Progenitor cell of endocrine pancreas (in vitro differentiated cells): ENCODE measurements at places on chromosomes 12 and 14.

DNA sequence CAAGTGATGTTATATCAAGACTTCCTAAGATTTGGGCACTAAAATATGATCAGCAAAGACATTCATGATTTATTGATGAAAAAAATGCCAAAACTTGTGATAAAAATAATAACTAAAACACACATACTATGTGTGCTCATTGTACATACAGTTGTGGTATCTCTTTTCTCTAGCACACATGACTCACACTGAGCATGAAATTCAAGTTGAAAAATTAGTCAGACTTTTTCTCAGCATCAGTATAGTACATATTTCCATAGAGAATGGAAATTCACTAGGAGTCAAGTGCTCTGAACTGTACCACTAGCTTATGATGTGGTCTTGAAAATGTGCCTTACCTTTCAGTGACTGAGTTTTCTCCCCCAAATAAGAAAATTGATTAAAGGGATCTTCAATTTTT, 471.8 kb upstream of the FLRT2 start:
- DNase-seq = no peak

- no peak for DNase-seq
Measured at GRCh38 chr12:75374971-75375370, 15.9 kb upstream of the GLIPR1L2 start.

GRCh38 chr12:2277492-2278155, 224.8 kb downstream of the CACNA1C start:
- no peak for DNase-seq

- no peak for DNase-seq
Measured at GRCh38 chr12:75478116-75478794, 2.3 kb upstream of the GLIPR1 start.

GRCh38 chr12:52781399-52782082, 4.4 kb upstream of the KRT76 start:
- DNase-seq = no peak

DNA sequence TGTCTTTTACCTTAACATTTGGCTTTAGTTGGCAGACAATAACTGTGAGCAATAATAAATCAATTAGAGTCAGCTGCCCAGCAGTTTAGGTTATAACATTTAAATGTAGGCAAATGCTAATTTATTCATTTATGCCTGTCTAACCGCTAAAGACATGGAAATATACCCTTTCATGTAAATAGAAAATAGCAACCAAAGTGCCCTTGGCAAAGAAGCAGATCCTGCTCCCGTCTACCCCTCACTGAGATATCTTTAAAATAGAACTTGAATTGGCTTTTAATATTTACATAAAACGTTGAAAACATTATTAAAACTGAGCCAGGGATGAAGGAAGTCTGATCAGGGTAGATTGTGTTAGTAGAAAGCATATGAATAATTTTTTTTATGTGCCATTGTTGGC, 67.3 kb downstream of the ATP23 start:
- DNase-seq = no peak

GRCh38 chr12:74539765-74540526, 2.3 kb downstream of the ATXN7L3B start:
- DNase-seq = no peak

- no peak for DNase-seq
Measured at GRCh38 chr14:95675486-95675885, 10.7 kb upstream of the TCL1B start.

- no peak for DNase-seq
Measured at GRCh38 chr12:115267891-115268290, 583.9 kb upstream of the TBX3 start.

- no peak for DNase-seq
Measured at GRCh38 chr12:66910366-66910974, 231.6 kb upstream of the GRIP1 start.

- no peak for DNase-seq
Measured at GRCh38 chr12:71186571-71187288, 28.9 kb upstream of the TSPAN8 start.

DNA sequence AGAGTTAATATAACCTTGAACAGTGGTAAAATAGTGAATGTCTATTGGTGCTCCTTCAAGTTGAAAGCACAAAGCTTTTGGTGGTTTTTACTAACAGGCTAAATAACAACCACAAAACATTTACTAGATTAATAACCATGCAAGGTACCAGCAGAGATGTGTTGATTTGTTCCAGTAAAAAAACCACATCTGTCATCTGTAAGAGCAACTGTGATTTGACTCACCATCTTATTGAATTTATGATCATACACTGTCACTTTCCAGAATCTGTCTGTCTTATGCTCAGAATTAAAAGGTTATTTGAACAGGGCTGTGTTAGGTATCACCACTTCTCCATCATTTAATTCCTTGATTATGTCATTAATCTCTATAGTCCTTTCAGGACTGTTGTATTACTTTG, 107.0 kb upstream of the PTHLH start:
- DNase-seq = no peak

GRCh38 chr12:32820376-32820931, 64.8 kb upstream of the YARS2 start:
- no peak for DNase-seq

GRCh38 chr12:119938049-119938667, 50.9 kb upstream of the BICDL1 start:
- peak; percentile 51 for DNase-seq

DNA sequence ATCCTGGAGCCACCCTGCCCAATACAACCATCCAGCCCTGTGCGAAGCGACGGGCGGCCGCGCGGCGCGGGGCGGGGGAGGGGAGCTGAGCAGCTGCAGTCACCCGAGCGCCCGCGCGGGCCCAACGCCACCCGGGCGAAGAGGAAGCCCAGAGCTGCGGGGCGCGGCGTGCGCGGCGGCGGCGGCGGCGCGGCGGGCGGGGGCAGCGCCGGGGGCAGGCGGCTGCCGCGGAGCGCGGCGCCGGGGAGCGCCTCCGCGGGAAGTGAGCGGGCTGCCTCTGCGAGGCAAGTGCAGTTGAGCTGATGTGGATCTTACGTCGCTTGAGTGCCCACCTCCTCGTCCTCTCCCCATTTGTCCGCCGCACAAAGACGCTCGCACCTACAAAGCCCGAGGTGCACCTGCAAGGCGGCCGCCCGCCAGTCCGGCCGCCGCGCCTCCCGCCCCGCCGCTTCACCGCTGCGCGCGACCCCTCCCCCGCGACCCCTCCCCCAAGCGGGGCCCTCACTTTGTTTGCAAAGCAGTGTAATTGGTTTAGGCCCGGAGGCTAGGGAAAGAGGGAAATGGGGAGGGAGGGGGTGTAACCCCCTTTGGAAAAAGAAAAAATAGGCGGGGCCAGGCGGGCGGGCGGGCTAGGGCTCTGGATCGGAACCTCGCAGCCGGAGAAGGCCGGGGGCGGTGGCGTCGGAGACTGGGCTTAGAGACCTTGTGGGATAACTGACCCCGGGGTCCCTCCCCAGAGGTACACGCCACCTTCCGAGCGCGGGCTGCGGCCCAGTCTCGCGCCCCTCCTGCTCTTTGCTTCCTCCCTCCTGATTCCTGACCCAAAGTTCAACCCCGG, at the start of the genes FOXA1 and TTC6:
Gene FOXA1 (minus strand): TSS at position 279 of the 838 bp plus-strand sequence. CDS start 277 bp downstream, at position 2.
Gene TTC6 (plus strand): TSS at position 659 of the 838 bp plus-strand sequence. CDS start 26,436 bp downstream, outside the sequence.
- peak; percentile 78 for DNase-seq

- DNase-seq = no peak
Measured at GRCh38 chr12:12398026-12398859, 41.4 kb downstream of the BORCS5 start.

DNA sequence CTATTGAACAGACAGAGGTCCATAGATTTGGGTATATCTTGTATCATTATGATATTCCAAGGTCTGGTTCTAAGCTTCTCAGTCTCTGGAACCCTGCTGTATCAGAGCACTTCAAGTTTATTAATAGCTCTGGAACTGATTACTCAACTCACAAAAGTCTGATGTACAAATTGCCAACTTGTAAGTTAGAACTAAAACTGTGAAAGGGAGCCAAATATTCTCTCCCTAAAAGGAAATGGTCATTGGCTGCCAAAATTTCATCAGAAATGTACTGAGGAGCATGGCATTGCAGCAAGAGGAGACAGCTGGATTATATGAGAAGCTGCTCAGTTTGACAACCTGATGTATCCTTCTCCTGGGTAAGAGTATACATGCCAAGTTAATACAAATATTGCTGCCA, 828.8 kb upstream of the SEL1L start:
- DNase-seq = no peak

DNA sequence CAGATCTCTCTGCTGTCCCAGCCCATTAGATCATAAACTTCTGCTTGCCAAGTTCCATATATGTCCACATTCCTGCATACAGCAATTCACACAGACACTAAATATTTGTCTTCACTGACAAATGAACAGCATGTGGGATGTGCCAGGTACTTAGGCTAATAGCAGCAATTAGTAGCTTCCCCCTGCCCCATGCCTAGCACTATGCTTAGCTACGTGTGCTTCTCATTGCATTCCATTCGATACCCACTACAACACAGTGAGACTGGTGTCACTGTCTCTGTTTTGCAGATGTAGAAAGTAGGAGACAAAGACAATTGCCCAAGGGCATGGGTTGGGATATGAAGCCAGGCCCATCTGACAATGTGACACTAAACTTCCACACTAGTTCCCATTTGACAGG, 308.4 kb downstream of the BCL11B start:
- no peak for DNase-seq

- DNase-seq = no peak
Measured at GRCh38 chr12:111868676-111869588, 26.9 kb downstream of the MAPKAPK5 start.

DNA sequence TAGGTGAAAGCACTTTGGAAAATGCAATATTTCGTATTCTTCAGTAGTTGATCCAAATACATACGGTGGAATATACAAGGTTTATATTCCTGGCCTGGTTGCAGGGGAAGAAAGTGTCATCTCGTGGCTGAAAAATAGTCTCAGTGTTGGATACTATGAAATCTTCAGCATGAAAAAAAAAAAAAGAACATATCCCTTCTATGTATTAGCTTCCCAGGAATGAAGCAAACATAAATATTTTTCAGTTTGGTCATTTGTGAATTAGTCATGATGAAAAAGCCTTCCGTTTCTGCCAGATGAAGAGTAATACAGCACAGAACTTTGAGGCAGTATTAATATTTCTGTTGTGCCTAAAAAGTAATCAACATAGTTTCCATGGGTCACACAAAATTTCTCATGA, 36.7 kb downstream of the FLRT2 start:
- DNase-seq = no peak

GRCh38 chr12:118189741-118190191, 53.8 kb downstream of the PEBP1 start:
- DNase-seq = no peak

DNA sequence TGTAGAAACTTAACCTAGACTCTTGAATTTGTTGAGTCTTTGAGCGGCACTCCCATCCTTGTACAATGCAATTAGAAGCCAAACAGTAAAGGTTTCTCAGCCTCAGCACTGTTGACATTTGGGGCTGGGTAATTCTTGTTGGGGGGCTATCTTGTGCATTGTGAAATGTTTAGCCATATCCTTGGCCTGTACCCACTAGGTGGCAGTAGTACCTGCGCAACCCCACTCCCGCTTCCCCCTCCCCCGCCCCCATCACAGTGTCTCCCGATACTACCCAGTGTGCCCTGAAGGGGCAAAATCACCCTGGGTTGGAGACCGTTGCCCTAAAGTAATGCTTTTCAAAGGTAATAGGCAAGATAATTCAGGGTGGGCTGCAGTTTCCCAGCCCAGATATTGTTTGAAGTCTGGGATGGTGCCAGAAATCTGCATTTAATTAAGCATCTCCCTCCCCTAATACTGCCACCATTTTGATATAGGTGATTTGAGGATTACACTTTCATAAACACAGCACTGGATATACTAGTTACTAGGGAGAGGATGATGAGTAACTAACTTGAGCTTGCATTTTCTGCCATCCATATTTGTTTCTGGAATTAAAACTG, 1.8 kb downstream of the COX6A1 start:
- DNase-seq = peak; percentile 59

DNA sequence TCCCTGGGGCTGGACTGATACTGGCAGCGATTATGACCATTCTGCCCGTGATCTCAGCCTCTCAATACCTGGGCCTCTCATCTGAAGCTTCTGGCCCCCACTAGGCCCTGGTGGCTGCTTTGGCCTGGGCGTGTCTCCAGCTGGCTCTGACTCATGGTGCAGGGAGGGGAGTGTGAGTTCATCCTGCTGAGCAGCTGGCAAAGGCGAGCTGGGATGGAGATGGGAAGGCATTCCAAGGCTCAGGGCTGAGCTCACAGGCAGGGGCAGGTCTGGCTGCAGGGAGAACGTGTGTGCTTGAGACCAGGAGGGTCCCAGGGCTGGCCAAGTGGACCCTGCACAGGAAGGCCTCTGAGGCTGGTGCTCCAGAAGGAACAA, 221.8 kb downstream of the TMEM121 start:
- DNase-seq = no peak

- no peak for DNase-seq
Measured at GRCh38 chr12:29103539-29103974, 45.5 kb upstream of the FAR2 start.

- no peak for DNase-seq
Measured at GRCh38 chr12:91098461-91098860, 12.8 kb downstream of the LUM start.

GRCh38 chr12:94290353-94290752, 142.0 kb downstream of the PLXNC1 start:
- DNase-seq = no peak

DNA sequence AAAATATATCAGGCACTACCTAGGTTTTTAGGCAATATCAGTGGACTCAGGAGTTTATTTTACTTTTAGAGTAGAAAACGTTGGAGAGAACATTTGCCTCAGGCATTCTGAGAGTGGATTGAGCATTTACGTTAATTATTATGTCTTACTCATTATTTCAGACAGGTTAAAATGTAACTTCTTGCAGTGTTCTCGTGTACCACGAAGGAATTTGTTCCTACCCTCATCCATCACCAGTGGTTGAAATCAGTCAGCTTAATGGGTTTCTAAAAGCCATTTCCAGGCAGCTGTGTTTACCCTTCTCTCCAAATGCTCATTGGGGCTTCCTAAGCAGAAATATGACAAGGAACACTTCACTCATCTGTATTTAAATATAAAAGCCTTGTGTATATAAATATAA, 9.1 kb upstream of the LDHB start:
- no peak for DNase-seq

DNA sequence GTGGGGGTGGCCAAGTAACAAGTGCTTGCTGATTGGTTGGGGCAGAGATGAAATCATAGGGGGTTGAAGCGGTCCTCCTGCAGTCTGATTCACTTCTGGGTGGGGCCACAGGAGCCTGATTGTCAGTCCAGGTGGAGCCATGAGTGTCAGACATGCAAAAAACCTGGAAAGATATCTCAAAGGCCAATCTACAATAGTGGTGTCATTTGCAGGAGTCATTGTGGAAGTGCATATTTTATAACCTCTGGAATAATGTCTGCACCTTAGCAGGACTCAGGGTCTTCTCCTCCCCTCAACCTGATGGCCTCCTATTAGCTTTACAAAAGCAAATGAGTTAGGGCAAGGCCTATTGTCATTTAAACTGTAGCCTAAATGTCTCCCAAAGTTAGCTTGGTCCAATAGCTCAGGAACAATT, 241.4 kb downstream of the NUAK1 start:
- DNase-seq = no peak

DNA sequence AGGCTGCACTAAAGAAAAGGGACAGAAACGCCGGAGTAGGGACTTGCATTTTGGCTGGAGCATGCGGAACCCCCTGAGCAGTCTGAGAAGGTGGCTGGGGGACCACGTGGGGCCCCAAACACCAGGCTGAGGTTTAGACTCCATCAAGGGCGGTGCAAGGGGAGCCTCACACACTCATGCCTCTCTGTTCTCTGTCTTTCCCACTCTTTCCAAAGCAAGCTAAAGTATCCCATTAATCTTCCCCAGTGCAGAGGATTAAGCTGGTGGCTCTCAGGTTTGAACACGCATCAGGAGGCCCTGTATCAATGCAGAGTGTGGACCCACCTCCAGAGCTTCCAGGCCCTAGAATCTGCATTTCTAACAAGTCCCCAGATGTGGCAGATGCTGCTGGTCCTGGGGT, 13.5 kb downstream of the CCDC197 start:
- no peak for DNase-seq

GRCh38 chr14:20493634-20494033, 11.7 kb upstream of the RNASE10 start:
- no peak for DNase-seq
